Activated CD4-positive, alpha-beta memory T cell treated with anti-CD3 and anti-CD28 coated beads, Interleukin-2, amount 10 ng/mL, durations not matched to agents 7 days and 5 days (primary cell): ENCODE measurements at places on chromosomes 5 and 9.

- H3K27me3 ChIP-seq: peaks cover 34% of the 10 kb centered on the region
- H3K27ac ChIP-seq: no peak overlapping the region
- H3K4me3 ChIP-seq: no peak overlapping the region
These were observed 96.3 kb downstream of the ZNF608 start for GRCh38 chr5:124650147-124650561.

DNA sequence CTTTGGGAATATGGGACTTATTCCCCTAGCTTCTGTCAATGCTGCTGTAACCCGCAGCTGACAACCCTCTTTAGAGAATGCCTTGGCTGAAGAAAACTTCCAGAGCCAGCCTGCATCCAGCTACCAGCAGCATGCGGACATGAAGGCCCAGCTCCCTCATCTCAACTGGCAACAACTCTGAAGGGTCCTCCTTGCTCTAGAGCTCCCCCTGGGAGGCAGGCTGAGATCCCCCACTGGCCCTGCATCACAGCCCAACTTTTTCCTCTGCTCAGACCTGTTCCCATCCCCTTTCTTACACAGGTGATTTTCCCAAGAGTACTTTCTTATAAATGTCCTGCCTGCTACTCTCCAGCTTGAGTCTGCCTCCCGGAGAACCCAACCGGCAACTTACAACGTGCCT is 18.7 kb upstream of the WNT8A start:
- DNase-seq: no peak
- H3K36me3 ChIP-seq: no peaks in the 10 kb centered on the region
- peaks cover 14% of the 10 kb centered on the region for H3K4me1 ChIP-seq
- no peaks in the 10 kb centered on the region for H3K27me3 ChIP-seq

GRCh38 chr5:30693326-30693725 is 500.2 kb upstream of the CDH6 start:
- H3K4me3 ChIP-seq: no peak overlapping the region
- H3K27ac ChIP-seq: no peak overlapping the region
- no peak for DNase-seq
- H3K36me3 ChIP-seq: no peaks in the 10 kb centered on the region
- H3K4me1 ChIP-seq: no peaks in the 10 kb centered on the region

DNA sequence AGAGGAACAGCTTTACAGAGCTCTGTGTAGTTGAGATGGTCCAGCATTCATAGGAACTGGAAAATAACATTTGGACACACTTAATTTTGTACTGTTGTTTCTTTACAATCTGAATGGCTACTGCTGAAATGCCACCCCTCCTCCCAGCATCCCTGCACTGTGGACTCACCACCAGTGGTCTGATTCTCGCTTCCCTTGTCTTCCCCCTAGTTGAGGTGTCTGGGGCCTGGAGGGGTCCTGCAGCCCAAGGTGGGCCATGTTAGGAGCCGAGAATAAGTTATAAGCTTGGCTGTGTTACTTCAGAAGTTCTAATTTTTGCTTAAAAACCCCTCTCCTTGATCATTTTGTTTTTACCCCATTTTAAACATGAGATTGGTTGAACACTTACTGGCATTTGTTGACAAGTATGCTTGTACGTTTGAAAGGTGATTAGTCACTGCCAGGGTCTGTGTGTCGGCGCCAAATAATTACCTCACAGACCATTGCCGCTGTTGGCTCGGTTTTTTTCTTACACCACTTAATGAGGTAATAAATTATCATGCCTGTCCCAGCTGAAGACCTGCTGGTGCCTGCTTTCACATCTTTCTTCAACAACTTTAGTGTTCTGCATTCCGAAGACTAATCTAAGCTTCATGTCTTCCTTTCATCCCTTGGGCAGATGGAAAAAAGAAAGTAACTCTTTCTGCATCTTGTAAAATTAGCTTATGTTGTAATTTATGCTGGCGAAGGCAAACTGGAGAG is 65.8 kb downstream of the MCCC2 start:
- H3K36me3 ChIP-seq: peaks cover 55% of the 10 kb centered on the region
- H3K4me1 ChIP-seq: peaks cover 10% of the 10 kb centered on the region
- no peak for DNase-seq
- H3K27me3 ChIP-seq: no peaks in the 10 kb centered on the region
- no peak overlapping the region for H3K4me3 ChIP-seq
- H3K27ac ChIP-seq: no peak overlapping the region

- H3K27me3 ChIP-seq: no peaks in the 10 kb centered on the region
- H3K27ac ChIP-seq: peak overlapping the region; percentile 16
- H3K4me3 ChIP-seq: peak overlapping the region; percentile 76
- H3K36me3 ChIP-seq: peaks cover 29% of the 10 kb centered on the region
These were observed 2.8 kb downstream of the LPCAT1 start for GRCh38 chr5:1520791-1521453.
